Esophagus squamous epithelium (tissue), 5 donors: ENCODE measurements at places on chromosomes 7 and 10.

GRCh38 chr7:90412458-90413184 is 9.4 kb downstream of the CLDN12 start:
- DNase-seq = no peak

DNA sequence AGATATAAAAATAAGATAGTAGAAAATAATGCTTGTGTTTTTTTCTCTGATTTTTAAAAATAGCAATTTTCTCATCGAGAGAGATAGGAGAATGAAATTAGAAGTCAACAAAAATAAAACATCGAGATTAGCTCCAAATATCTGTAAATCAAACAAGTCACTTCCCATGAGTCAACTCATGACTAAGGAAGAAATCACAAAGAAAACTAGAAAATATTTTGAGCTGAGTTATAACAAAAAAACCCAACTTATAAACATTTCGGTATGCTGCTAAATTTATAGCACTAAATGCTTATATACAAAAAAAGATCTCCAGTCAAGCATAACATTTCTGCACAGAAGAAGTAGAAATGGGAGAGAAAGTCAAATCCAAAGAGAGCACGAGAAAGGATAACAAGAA is 140.1 kb downstream of the ITGA8 start:
- no peak for DNase-seq

- DNase-seq = no peak
These were observed 26.1 kb upstream of the DNAJB6 start for GRCh38 chr7:157310676-157311185.

DNA sequence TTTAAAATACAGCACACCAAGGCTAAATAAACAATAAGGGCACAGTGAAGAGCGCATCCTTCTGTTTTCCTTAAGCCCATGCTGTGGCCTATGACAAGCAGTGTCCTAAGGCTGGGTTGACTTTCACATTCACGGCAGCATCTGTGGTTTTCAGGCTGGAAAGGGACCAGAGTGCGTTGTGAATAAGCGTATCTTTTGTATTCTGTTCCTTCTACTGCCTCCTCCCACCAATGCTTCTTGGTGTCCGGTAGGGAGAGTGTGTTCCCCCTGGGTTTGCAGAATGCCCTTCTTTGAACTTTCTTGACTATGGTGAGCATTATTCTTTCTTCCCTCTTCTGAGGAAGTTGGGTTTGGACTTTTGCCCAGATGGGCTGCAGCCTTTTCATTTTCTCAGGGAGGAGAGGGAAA is 73.6 kb downstream of the ABCA13 start:
- no peak for DNase-seq

DNA sequence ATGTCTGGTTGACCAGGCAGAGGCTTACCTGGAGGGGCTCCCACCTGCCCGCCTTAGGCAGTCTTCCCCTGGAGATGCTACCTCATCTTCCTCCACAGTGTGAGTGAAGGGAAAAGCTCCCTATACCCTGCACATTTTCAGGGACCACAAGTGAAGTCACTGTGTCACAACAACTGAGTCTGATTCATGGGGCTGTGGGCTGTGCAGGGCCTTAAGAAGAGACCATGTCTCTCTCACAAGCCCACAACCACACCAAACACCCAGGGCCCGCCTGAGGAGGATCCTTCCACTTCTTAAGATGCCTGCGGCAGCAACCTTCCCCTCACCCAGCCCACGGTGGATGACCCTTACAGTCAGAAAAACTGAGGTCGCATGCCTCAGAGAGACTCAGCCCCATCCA is 118.3 kb downstream of the KMT2E start:
- no peak for DNase-seq

DNA sequence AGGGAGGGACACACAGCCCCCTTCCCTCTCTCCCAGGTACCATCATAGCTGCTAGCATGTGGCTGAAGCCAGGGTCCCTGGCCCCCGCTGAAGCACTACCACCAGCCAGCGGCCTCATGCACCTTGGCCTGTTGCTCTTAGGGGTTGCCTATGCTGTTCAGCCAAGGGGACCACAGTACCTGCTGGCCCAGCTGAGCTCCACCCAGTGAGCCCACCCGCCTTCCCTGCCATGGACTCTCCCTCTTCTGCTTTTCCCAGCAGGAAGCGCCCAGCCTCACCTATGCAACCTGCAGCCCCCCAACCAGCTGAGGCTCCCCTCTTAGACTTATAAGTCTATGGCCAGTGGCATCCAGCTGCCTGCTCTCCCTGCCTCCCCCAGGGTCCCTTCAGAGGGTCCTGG is 8.7 kb upstream of the MTPAP start:
- DNase-seq = no peak

DNA sequence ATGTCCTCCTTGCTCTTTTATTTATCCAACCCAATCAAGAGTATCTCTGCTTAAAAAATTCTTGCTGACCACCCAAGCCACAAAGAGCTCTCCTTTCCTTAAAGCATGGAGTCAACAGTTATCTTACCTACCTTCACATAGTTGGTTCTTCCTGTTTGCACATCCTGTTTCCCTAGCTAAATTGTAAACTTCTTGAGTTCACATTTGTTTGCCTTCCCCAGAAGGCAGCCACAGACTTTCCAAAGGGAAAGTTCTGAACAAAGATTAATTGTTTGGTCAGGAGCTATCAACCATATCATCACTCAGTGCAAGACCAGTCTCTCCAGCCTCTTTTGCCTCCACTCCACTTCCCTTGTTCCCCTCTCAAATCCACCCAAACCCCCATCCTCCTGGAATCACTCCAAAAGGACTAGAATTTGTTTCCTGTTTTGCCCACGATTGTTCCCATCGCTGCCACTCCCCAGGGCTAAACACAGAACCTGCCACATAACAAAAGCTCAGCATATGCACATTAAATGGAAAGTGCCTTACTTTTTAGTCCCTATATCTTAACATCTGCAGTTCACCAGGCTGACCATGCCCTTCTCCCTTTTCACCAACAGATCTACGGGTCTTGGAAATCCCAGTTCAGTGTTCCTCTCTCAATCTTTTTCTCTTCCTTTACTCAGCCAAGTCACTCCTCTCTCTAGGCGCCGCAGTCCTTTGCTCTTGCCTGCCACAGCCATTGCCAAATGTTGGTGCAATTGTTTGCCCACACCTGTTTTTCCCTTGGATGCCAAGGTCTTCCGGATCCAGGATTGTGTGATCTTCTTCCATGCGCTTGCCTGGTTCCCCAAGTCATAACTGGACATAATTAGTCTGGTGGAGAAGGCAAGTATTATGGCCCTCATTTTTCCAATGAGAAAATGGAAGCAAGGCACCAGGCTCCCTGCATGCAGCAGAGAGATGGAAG is 265.5 kb downstream of the KCNMA1 start:
- no peak for DNase-seq

GRCh38 chr10:103896225-103896624 is 21.8 kb downstream of the STN1 start:
- no peak for DNase-seq

GRCh38 chr10:70729763-70730357 is 55.3 kb downstream of the TBATA start:
- no peak for DNase-seq

DNA sequence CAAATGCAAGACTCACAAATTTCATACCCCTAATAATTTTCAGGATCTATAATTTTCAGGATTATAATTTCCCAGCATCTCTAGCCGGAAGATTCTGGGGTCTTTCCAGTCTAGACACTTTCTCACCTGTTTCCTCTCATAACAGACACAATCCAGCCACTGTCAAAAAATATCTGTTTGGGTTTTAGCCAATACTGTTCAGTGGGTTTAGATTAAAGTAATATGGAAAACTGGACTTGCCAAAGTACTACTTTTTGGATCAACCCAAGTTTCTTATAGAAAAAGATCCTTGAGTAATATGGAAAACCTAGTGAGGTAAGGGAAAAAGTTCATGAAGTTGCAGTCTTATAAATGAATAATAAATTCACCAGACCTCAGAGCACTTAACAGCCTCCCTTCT is 62.1 kb upstream of the NEBL start:
- DNase-seq = no peak

GRCh38 chr7:20895563-20895962 is 108.9 kb upstream of the SP8 start:
- no peak for DNase-seq
